Epithelial cell of esophagus (primary cell): ENCODE measurements at places on chromosomes 16 and 17.

DNA sequence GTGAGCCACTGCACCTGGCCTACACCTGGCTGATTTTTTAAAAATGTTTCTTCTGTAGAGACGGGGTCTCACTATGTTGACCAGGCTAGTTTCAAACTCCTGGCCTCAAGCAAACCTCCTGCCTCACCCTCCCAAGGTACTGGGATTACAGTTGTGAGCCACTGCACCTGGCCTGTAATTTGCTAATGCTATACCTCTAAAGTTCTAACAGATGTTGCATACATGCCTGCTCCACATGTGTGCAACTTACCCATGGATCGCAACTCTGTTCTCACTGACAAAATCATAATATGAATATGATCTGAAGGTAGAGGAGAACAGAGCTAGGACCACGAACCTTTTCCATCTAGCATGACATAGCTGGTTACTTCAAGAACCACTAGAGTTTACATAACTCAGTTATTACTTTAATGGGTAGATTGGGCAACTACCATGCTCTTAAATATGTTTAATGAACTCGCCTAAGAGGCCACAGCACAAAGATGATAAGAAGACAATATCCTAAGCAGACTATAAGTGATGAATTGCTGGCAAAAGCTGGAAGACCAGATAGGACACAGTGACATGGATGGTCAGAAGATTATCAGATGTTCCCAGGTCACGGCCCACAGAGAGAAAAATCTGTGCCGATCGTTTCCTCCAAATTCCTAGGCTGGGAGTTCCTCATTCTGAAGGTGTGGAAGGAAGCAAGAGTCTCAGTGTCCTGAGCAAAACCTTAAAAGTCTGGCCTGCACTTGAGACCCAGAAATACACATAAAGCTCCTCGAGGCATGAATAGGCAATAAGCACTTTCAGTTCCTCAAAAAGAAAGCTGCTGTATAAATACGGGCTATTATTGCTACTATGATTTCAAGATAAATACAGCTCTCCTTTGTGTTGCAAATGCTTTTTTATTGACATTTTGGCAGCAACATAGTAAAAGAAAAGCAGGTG lies 53.6 kb upstream of the ICAM2 start:
- no peak for DNase-seq

DNA sequence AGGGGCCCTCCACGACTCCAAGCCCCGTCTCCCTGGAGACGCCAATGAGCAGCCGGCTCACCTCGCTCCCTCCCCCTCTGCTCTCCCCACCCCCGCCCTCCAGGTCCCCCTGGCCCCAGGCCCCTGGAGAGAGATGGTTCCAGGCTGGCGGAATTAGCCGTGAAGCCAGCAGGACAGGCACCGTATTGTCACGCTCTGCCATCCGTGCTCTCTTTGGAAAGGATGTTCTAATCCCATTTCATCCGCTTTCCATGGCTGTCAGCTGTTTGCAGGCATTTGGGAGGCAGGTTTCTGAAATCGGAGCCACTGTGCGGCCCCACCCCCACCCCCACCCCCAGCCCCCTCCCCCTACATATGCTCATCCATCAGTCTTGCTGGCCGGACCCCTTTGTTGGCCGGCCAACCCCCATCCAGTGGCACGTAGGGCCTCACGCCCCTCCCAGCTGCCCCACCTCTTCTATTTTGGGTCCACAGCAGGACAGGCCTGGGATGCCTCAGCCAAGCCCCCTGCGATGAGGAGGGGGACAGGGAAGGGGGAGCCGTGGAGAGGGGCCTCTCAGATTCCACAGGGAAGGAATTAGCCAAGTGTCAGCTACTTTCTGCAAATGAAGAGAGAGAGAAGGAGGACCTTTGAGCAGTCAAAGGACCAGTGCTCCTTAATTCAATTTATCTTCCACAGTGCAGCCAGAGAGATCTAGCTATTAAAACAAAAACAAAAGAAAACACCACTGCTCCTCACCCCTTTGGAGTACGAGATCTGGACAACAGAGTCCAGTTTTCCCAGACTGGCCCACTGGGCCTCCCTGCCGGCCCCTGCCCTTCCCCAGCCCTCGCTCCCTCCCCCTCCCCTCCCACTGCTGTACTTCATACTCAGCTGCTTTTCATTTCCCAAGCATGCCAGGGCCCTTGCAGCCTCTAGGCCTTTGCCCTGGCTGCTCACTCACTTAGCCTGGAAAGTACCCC lies 30.7 kb downstream of the SDK2 start:
- no peak for DNase-seq

GRCh38 chr17:27613433-27613832 lies 17.6 kb upstream of the LGALS9 start:
- no peak for DNase-seq

- DNase-seq = no peak
Measured at GRCh38 chr16:27740496-27741201, 190.7 kb downstream of the KATNIP start.

- DNase-seq = no peak
Measured at GRCh38 chr16:79267781-79268180, 332.8 kb downstream of the MAF start.

DNA sequence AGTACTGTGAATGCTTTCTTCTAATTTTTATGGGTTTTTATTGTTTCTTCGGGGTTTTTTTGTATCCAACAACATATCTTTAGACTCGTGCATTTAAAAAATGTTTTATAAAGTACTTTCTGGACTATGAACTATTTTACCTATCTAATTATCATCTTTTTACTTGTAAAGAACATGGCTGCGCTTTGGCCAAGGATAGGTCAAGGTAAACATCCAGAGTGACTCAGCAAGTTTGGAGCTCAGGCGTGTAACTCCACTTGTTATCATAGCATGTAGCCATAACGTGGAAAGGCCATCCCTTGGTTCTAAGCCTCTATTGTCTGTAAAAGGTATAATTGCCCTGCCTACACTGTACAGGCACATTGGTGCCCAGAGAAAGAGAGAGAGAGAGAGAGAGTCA lies 818.0 kb upstream of the GOT2 start:
- no peak for DNase-seq

DNA sequence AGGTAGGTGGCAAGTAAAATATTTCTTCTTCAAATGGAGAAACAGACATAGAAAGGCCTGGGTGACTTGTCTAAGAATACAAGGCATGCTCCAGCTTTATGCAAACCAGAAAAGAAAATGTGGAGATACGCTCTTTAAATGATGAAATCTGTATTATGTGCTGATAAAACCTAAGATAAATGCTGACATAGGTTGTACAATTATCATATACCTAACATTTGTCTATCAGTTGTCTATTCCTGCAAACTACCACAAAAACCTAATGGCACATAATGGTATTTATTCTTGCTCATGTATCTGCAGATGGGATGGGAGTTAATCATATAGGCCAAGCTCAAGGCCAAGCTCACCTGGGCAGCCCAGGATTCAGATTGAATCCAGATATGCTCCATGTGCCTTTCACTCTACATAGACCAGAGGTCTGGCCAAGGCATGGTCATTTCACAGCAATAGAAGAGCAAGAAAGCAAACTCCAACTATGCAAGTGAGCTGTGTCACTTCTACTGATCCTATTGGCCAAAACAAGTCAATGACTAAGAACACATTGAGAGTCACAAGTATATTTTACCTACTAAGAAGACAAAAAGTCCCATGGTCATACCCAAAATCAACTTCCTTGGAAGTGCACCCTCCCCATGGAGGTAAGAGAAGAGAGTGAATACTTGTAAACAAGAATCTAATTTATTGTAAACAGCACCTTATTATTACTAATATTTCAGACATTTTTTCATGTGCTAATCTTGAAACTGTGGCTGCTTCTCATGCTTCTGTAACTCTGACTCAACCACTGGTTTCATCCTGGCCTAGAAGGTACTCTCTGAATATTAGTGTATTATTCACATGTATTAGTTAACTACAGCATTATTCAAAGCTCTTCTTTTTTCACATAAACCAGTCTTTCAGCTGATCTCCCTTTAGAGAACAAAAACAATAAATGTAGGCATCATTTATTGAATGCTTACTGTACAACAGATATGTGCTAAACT lies 270.7 kb upstream of the SOX9 start:
- peak; percentile 67 for DNase-seq

DNA sequence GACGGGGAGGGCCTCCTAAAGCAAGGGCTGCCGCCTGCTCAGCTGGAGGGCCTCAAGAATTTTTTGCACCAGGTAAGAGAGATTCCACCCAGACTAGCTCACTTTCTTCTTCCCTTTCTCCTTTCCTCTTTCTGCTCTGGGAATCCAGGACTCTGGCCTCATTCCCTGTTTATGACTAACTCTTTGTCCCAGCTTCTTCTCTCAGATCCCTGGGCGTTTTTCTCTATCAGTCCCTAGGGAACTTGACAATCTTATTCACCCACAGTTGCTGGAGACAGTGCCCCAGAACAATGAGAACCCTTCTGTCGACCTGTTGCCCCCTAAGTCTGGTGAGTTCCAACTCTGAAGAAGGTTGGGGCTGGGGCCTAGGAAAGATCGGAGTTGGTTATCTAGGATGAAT lies 15.6 kb downstream of the CNTROB start:
- no peak for DNase-seq

- no peak for DNase-seq
Measured at GRCh38 chr16:50305441-50306061, 39.2 kb downstream of the ADCY7 start.

DNA sequence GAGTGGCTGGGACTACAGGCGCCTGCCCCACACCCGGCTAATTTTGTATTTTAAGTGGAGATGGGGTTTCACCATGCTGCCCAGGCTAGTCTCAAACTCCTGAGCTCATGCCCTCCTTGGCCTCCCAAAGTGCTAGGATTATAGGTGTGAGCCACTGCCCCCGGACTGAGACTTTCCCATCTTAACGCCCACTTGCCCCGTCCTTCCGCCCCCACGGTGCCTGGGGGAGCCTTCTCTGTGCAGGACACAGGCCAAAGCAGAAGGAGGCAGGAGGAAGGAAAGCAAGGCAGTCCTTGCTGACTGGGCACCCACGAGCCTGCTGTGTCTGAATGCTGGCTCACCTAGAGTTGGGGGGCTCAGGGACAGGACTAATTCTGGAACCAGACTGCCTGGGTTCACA lies 17.6 kb upstream of the GNG13 start:
- DNase-seq = no peak

- no peak for DNase-seq
Measured at GRCh38 chr17:29674281-29674680, 51.6 kb upstream of the CORO6 start.

DNA sequence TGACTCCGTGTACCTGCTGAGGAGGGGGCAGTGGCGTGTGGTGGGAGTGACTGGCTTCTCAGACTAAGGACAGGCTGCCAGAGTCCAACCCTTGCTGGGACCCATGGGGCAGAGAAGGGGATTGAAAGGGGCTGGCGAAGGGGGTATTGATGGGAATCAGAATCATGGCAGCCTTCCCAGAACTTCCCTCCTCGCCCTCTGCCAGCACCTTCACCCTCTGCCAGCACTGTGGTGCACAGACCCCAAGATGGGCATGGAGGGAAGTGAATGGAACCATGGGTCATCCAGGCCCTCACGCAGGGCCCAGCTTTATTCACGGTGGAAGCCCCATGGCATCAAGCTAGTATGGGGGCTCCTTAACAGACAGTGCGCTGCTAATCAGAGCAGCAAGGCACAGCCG lies 76.8 kb downstream of the IRX5 start:
- no peak for DNase-seq

GRCh38 chr17:20284570-20285295 lies 182.6 kb downstream of the LGALS9B start:
- DNase-seq = no peak

GRCh38 chr17:2433696-2434095 lies 32.8 kb upstream of the MNT start:
- peak; percentile 83 for DNase-seq

GRCh38 chr17:8830141-8830540 lies 31.0 kb upstream of the MFSD6L start:
- DNase-seq = no peak

DNA sequence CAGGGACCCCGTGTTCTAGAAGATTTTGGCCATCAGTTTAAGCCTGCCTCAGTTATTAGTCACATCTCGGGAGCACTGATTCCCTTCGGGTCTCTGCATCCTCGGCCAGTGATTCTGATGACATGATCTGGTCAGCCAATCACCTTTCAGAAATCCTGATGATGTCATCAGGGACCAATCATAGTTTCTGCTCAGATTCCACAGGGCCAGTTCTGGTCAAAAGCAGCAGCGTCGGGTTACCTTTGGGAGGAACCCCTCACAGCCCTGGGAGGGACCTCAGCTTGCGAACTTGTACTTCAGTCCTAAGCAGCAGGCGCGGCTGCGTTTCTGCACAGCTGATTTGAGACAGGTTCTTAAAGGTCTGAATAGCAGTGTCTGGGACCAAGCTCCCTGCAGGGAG lies 13.9 kb downstream of the KDM8 start:
- no peak for DNase-seq

GRCh38 chr16:30349675-30350074 lies 5.4 kb downstream of the CD2BP2 start:
- no peak for DNase-seq

- DNase-seq = no peak
Measured at GRCh38 chr17:72461757-72462156, 340.9 kb downstream of the SOX9 start.

GRCh38 chr17:81403671-81404534 lies 8.6 kb downstream of the BAHCC1 start:
- no peak for DNase-seq

GRCh38 chr17:30790279-30790678 lies 34.2 kb downstream of the CRLF3 start:
- no peak for DNase-seq

DNA sequence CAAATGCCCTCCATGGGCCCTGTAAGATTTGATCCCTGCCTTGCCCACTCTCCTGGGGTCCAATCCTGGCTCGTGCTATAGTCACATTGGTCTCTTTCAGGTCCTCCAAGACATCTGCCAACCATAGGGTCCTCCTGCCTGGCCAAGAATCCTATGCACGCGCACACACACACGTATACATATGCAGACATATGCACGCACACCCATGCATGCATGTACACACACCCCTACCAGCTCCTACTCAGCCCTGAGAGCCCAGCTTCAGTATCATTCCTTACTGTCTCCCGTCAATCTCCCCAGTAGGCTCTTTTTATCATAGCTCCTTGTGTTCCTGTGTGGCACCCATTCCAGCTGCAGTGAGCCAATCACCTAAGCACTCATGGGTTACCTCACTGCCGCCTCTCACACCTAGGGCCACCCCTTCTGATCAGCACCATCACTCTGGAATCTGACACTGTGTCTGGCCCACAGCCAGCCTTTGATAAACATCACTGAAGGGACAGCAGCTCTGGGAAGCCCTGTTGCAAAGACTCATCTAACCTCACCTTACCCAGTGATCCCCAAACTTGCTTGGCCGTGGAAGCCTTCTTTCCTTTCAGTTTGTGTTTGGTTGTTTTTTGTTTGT lies 7.9 kb upstream of the DNAH17 start:
- DNase-seq = no peak

DNA sequence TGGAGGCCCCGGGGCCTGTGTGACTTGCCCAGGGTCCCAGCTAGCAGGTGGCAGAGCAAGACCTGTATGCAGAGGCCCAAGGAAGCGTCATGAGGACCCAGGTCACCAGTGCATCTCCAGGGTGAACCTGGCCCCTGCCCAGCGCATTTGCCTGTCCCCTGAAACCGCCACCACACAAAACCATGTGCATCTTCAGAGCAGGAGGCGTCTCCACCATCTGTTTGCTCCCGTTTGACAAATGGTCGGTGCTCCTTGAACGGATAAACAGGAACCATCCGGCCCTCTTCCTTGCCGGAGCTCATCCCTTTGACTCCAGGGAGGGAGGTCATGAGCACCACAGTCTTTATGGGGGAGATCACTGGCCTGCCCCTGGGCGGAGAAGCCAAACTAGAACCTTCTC lies 62.5 kb downstream of the JPH3 start:
- no peak for DNase-seq
